ENCODE measurements at places on chromosomes 7 and 10.
A peak's percentile ranks its signal among the peaks of the same experiment; 100 is the strongest.

DNA sequence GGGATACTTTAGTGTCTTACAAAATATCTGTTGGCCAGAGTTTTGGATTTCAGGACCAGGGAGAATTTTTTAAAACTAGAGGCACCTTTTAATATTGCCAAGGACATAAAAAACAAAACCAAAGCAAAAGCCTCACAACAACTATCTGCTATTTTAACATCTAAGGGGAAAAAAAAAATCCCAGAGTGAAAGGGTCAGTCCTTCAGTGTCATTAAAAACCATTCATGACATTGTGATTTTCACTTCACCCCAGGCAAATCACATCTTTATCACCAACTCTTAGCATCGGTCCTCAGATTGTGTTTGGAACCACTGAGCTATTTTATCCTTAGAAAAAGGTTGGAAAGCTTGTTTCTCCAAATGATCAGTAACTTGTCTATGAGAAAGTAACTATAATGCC lies 10.7 kb downstream of the CEP41 start:
- DNase-seq: no peak

GRCh38 chr7:73719806-73720169 lies 319 bp upstream of the STX1A start:
- no peak for DNase-seq

DNA sequence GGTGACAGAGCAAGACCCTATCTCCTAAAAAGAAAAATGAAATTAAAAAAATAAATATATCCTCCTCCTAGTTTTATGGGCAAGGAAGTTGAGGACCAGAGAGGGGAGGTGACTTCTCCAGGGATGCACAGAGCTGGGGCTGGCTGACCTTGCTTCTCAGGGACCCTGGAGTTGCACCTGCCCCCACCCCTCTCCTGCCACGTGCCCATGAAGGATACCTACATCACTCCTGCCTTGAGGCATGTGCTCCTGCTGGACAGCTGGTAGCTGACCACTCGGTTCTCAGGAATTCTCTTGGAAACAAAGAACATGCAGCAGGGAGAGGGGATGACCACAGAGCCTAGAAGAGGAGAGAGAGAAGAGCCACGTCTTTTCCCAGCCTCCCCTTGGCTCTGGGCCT lies 522 bp downstream of the CCL24 start:
- peak; percentile 10 for DNase-seq

DNA sequence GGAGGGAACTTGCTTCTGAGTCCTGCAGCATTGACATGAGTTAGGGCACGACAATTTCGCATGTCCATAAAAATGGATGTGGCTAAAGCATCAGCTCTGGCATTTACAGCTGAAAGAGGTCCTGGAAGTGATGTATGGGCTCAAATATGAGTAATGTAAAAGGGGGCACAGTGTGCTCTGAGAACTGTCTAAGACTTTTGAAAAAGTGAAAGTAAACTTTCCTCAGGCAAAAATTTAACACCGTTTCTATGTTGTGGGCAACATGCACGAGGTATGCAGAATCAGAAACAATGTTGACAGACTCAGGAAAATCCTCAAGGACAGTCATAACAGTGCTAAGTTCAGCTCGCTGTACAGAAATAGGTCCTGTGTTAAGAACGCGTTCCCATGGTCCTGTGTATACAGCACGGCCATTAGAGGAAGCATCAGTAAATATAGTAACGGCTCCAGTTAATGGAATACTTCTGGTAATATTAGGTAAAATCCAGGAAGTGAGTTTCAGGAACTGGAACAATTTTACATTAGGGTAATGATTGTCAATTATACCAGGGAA lies 37.9 kb upstream of the AKR1C2 start:
- no peak for DNase-seq

- DNase-seq: no peak
These were observed 647.5 kb upstream of the IGFBP3 start for GRCh38 chr7:46568420-46569132.

DNA sequence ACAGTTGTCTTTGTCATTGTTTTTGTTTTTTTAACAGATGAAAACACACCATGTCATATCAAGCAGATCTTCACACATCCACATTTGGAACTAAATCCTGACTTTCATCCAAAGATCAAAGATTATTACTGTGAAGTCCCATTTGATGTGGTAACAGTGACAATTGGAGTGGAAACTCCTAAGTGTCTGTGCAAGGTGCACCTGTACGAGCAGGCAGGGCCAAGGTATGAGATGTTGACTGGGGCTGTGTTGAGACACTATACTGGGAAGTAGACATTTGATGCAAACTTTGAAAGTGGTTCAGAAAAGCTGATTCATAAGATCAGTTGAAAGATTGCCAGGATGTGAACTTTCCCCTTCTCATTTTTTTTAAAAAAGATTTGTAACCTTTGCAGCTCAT lies 152.3 kb downstream of the CPED1 start:
- DNase-seq: no peak

DNA sequence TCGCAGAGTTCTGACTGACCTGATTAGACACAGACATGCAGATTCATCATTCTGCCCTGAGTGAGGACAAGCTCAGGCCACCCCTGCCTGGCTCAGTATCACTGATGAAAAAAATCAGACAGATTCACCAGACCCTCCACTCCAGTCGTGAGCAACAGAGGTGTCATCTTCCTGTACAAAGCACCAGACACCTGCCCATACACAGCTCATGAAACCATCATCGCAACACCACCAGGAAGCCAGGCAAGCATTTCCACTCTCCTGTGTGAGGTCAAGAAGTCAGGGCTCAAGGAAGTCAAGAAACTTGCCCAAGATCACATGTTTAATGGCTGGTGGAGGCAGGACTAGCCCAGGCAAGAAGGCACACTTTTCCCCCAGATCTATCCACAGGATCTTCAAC lies 163.0 kb downstream of the CALN1 start:
- DNase-seq: no peak

GRCh38 chr7:138431517-138431916 lies 28.5 kb upstream of the TRIM24 start:
- DNase-seq: no peak

DNA sequence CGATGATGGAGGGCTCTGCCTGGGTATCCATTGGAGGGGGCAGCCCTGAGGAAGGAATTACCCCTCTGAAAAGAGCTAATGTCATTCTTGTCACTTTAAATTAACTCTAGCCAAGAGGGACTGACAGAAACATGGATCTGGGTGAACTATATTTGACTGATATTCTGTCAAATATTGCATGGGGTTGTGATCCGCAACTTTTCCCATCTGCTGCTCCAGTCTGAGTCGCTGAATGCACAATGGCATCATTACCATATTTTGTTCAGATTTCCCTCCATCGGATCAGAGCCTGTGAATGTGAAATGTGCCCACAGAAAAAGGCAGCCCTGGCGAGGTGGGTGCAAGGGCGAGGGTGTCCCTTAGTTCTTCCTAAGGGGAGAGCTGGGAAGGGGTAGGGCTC lies 100.5 kb upstream of the TCF7L2 start:
- DNase-seq: no peak

GRCh38 chr10:30709229-30709628 lies 79.7 kb upstream of the LYZL2 start:
- DNase-seq: no peak

DNA sequence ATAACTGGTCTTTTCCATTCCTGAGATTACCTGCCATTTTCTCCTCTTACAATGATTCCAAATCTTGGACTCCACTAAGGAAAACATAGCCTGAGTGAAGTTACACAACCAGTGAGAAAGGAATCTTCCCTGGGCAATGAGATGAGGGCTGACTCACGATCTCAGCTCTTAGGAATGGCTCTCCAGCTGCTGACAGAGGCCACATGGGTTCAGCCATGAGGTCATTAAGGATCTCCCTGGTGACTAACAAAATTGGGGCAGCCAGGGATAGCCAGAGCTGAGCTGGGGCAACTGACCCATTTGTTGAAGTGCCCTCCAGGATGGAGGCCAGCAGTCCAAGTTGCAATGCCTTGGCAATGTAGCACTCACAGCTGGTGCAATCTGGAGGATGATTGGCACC lies 78.7 kb upstream of the MKLN1 start:
- peak; percentile 97 for DNase-seq

GRCh38 chr7:70595755-70596597 lies 536.0 kb upstream of the GALNT17 start:
- no peak for DNase-seq

- DNase-seq: peak; percentile 79
These were observed 292.5 kb upstream of the SEMA3C start for GRCh38 chr7:81211204-81211933.

DNA sequence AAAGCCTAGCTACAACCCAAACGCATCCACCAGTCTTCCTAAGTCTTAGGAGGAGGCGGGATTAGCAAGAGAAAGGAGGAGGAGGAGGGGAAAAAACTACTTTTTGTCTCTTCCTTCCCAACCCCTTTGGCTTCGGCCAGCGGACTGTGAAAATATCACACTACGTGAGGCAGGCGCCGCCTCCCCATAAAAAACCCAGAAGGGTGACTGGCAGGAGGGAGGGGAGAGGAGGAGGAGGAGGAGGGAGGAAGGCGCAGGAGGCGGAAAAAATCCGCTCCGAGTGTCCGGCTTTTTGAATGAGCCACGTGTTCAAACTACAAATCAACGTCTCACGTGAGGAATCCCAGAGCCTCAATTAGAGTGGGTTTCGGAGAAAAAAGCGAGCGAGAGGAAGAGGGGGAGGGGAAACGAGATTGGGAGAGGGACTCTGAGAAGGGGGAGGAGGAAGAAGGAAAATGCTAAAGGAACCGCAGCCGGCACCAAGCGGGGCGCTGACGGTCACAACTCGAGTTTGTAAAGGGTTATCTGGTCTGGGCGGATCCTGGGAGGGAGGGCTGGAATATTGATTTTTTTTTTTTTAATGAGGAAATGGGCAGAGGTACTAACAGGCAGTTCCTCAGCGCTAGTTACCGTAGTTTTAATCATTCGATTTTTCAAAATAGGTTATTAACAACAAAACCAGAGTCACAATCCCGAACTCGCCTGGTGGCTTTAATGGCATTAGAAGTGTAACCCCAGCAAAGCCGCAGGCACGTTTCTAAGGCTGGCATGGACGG lies at the start of gene IGF2BP3:
Gene IGF2BP3 (minus strand): TSS at position 162 of the 776 bp plus-strand sequence. CDS start 381 bp downstream, outside the sequence.
- peak; percentile 98 for DNase-seq

DNA sequence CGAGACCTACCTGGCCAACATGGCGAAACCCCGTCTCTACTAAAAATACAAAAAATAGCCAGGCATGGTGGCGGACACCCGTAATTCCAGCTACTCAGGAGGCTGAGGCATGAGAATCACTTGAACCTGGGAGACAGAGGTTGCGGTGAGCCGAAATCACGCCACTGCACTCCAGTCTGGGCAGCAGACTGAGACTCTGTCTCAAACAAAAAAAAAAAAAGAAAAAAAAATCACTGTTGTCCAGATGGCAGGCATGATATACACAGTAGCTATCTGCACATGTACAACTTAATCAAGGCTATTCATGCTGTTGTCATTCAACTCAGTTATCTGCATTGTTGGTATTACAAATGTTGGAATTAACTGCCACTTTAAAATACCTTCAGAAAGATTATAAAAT lies 55.3 kb downstream of the BRAF start:
- DNase-seq: no peak

- DNase-seq: no peak
These were observed 154.8 kb downstream of the CAMK1D start for GRCh38 chr10:12504176-12504575.

DNA sequence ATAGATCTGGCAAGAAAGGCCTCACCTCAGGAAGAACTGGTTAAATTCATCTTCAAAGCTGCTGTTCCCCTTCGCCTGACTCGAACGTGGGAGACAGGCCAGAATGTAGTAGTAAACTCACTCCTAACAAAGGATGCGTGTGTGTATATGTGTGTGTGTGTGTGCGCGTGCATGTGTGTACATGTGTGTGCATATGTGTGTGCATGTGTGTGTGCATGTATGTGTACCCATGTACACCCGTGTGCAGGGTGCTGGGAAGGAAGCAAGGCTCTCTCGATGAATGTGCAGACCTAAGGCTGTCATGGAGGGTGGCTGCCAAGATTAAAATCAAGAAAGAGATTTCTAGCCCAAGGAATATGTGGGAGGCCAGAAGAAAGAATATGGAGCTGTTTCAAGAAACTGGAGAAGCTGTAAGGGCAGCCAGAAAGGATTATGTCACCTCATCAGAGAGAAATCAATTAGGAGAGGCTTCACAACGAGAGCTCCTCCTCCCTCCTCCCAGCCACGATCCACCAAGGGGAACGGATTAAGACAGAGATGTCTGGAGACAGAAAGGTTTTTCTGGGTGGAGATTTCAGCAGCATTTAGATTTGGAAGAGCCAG lies 34.0 kb upstream of the LBX1 start:
- no peak for DNase-seq

GRCh38 chr7:26685606-26686005 lies 178.8 kb downstream of the SKAP2 start:
- peak; percentile 40 for DNase-seq

- no peak for DNase-seq
These were observed 2.2 kb downstream of the MEOX2 start for GRCh38 chr7:15684111-15684800.

GRCh38 chr10:11379771-11380170 lies 231.7 kb downstream of the USP6NL start:
- no peak for DNase-seq

DNA sequence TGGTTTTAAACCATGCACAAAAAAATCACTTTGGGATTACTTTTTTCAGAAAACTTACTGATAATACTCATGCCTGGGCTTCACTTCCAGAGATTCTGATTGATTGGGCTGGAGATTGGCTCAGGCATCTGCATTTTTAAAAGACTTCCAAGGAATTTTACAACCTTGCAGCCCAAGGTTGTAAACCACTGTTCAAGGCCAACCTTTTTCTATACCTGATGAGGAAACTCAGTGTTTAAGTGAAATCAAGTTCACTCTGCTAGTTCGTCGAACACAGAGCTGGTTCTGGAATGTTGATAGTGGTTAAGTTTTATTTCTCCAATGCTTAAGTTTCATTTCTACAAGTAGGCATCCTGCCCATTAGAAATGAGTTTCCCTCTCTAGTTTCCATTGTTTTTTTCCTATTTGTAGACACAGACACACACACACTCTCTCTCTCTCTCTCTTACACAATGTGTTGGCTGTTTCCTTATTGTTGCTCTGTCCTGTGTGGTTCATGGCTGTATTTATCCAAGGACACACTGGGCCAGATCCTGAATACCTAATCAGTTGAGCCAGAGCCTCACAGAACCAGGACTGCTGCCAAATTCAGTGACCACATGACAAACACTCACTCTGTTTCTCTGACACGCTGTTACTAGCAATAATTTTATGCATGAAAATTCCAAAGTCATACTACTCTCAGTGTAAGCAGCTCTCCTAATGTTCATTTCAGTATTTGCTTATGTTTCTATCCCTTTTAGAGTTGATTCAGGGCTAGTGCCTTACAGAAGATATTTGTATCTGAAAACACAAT lies 3.7 kb upstream of the IFIT1B start:
- DNase-seq: peak; percentile 84
